Trophoblast cell (in vitro differentiated cells and primary cell): ENCODE measurements at places on chromosomes 3 and 15.

DNA sequence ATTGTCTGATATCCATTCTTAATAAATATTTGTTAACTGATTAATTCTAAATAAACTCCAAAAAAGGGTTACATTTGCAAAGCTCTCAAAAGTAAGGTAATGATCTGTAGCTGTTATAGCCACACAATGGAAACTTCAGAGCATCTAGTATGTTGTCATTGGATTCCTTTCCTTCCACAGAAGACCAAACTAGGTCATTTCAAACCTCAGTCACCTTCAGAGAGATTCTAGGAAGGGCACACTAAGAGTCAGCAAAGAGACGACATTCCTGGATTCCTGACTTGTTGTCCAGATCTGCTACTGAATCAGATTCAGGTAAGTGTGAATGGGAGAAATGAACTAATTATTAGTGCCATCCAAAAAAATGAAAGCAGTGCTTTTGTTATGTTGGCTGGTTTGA lies 3.0 kb upstream of the COL8A1 start:
- H3K4me1 ChIP-seq: peaks cover 10% of the 10 kb centered on the region
- DNase-seq: no peak
- no peak overlapping the region for H3K27ac ChIP-seq
- no peaks in the 10 kb centered on the region for H3K27me3 ChIP-seq

- no peak overlapping the region for H3K27ac ChIP-seq
- no peak for DNase-seq
- no peaks in the 10 kb centered on the region for H3K27me3 ChIP-seq
These were observed 42.3 kb upstream of the ARL8B start for GRCh38 chr3:5079761-5080160.

DNA sequence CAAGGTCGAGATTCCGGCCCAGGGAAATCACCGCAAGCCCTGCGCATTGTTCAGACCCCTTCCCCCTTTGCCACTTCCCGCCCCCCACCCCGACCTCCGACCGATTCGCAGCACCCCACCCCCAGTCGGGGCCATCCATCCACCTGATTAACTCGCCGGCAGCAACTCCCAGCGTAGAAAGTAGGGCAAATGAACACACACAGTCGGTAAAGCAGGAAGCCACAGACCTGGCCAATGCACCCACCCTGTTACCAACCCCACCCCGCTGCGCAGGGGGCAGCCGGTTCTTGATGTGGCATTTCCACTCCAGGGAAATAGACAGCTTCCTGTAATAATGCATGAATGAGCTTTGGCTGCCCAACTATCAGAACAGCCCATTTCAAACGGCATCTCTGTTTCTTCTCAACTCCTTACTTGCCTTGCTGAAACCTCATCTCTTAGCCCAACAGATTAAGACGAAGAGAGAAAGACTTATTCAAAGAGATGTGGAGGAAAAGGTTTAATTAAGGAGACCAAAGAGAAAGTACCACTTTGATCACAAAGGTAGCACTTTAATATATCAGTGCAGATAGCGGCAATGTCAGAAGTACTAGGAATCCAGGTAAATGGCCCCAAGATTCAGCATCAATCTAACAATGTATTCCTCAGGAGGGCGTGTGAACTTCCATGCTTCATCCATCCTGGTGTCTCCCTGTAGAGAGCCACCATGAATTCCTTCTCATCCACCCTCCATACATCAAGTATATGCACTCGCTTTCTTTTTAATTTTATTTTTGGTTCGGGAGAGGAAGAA lies 1.9 kb downstream of the TNIK start:
- H3K4me1 ChIP-seq: peaks cover 6% of the 10 kb centered on the region
- H3K27ac ChIP-seq: no peak overlapping the region
- H3K36me3 ChIP-seq: no peaks in the 10 kb centered on the region
- no peak for DNase-seq
- H3K27me3 ChIP-seq: peaks cover 7% of the 10 kb centered on the region

DNA sequence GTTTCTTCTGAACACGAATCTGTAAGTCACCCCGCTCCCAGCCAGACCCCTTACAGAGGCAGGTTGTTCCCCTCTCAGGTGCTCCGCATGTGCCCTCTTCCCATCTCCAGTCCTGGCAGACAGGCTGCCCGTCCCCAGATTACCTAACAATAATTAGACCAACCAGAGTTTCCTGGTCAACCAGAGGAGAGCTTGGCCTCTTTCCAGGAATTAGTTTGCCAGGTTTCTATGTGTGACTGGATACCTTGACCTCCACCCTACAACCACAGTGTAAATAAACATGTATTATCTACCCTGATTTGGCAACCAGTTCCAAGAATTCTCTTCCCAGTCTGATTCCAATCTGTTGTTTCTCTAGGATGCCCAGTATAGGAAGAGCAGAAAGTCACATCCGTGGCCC lies 178.0 kb upstream of the UMPS start:
- no peak overlapping the region for H3K27ac ChIP-seq
- DNase-seq: peak; percentile 26
- no peaks in the 10 kb centered on the region for H3K27me3 ChIP-seq
- H3K4me1 ChIP-seq: peaks cover 2% of the 10 kb centered on the region
- no peak overlapping the region for H3K4me3 ChIP-seq

- no peaks in the 10 kb centered on the region for H3K4me1 ChIP-seq
- no peaks in the 10 kb centered on the region for H3K27me3 ChIP-seq
These were observed 63.3 kb downstream of the RPLP1 start for GRCh38 chr15:69515926-69516325.
